Activated CD4-positive, alpha-beta T cell treated with anti-CD3 and anti-CD28 coated beads, Interleukin-2, amount 10 ng/mL, durations not matched to agents 7 days and 5 days (primary cell): ENCODE measurements at places on chromosomes 4 and X.

- no peak for DNase-seq
Measured at GRCh38 chr4:7132730-7133582, 59.4 kb upstream of the SORCS2 start.

DNA sequence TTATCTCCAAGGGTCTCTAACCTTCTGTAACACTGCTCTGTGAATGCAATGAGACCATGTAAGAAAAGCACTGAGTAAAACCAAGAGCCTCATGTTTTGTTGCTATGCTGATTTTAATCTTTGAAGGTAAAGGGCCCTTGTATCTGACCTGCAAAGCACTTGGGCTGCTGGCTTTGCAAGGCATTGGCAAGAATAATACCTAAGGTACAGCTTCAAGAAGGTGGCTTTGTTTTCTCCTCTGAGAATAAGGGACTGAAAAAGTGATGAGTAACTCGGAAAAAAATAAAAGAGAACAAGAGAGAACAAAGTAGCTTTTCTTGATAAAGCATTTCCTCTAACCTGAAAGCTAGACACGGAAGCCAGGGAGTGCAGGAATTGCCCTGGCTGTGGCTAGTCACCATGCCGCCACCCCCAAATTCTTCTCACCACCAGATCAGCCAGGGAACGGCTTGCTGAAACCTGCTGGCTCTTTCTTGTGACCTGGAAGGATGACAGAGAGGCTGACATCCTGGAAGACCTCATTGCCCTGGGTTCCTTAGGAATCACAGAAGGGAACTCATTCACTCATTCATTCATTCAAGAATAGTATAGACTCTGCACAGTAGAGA, 41.8 kb upstream of the HS3ST1 start:
- DNase-seq, result no peak

DNA sequence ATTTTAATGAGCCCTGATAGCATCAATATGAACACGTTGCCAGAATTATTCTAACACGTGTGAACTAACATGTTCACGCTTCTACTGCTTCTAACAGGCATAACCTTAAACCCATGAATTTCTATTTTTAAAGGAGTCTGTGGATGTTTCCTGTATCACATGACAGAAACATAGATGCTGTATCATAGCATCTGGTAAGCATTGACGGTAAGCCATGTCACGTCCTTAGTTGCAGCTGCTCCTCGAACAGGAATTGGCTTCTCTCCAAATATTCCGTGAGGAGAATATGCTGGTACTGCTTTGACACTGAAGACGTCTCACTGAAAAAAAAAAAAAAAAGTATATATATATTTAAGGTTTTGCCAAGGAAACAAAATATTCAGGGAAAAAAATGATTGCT, 105.1 kb upstream of the MXRA5 start:
- no peak for DNase-seq

- DNase-seq, result no peak
Measured at GRCh38 chr4:72109364-72109763, 77.6 kb downstream of the NPFFR2 start.

- no peak for DNase-seq
Measured at GRCh38 chr4:37679301-37679700, 6.9 kb downstream of the RELL1 start.

DNA sequence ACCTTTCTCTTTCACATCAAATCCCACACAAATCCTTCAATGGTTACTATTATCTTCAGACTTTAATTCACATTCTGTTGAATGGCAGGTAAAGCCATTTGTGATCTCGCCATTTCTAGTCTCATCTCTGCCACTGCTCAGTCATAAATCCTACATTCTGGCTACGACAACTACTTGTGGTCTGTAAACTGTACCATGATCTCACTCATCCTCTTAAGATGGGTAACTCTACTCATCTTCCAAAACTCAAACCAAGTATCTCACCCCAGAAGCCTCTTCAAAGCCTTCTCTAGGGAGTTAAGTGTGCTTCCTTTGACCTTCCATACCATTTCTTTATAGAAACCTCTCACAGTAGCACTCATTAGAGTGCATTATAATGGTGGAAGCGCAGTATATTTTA, 101.8 kb downstream of the NEK1 start:
- no peak for DNase-seq

GRCh38 chrX:46580613-46581012, 7.0 kb downstream of the CHST7 start:
- no peak for DNase-seq

DNA sequence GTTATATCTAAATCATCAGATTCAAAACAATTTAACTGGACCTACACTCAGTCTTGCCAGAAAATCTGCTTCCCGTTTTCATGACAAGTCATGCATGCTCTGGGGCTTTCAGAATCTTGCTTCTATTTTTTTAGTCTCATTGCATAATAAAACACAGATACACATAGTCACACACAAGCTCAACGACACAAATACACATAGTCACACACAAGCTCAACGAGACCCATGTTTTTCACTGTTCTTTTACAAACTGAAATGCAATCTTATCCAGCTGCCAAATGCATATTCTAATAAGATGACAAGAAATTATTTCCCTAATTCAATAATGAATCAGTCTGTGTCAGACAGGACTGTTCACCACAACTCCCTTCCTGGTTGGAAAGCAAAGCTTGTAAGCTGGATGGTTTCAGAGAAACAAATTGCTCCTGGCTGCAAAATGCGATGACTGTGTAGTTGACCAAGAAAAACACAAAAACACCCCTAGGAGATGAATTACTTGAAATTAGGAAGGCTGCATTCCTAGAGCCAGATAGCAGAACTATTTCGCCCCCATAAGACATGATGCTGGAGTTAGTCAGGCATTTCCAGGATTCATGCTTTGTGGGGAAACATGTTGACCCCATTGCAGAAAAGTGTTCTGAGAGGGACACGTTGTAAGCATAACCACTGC, 208.7 kb downstream of the CHIC2 start:
- DNase-seq, result no peak

GRCh38 chr4:11436084-11436483, 7.4 kb upstream of the HS3ST1 start:
- DNase-seq, result no peak

- no peak for DNase-seq
Measured at GRCh38 chrX:38868941-38869401, 67.7 kb downstream of the MID1IP1 start.

DNA sequence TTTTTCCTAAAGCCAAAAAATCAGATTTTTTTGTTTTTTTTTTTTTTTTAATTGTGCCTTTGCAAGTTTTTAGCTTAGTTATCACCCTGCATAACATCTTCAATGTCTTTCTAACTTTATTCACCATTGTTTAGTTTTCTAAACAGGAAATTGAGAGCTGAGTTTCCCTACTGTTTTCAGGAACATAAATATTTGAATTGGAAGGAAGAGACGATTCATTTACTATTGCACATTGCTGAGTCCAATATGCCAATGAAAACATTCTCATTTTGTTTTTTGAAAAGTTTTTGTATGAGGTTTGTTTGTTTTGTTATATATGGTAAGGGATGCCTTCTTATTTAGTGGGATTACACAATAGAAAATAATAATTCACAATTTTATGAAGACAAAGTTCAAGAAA, 148.4 kb downstream of the ANKRD50 start:
- DNase-seq, result no peak

DNA sequence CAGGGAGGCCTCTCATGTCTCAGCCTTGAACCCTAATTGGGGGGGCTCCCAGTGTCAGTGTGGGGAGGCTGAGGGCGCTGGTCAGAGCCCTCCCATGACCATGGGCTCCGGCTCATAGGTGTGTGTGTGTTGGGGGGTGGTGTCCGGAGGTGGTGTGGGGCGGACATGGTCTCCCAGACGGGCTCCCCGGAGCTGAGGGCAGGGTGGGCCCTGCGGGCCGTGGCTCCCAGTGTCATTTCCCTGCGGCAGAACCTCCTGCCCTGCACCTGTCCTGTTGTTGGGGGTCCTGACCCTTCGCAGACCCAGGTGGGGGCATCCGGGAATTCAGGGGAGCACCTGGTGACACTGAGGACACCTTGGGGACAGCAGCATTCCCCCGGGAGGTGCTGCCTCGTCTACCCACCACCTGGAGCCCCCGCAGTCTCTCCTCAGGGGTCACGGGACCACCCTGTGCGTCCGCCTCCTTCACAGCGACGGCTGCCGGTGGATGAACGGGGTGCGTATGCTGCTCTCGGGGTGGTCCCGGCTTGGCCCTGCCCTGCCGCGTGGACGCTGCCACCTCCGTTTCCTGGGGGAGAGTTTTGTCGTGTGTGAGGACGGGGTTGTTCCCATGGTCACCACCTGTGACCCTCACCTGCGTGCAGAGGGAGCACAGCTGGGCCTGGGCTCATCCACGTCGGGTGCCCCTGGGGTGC, 14.5 kb upstream of the GTPBP6 start:
- DNase-seq, result no peak
